ENCODE measurements at places on chromosomes 7 and 10.
A peak's percentile ranks its signal among the peaks of the same experiment; 100 is the strongest.

DNA sequence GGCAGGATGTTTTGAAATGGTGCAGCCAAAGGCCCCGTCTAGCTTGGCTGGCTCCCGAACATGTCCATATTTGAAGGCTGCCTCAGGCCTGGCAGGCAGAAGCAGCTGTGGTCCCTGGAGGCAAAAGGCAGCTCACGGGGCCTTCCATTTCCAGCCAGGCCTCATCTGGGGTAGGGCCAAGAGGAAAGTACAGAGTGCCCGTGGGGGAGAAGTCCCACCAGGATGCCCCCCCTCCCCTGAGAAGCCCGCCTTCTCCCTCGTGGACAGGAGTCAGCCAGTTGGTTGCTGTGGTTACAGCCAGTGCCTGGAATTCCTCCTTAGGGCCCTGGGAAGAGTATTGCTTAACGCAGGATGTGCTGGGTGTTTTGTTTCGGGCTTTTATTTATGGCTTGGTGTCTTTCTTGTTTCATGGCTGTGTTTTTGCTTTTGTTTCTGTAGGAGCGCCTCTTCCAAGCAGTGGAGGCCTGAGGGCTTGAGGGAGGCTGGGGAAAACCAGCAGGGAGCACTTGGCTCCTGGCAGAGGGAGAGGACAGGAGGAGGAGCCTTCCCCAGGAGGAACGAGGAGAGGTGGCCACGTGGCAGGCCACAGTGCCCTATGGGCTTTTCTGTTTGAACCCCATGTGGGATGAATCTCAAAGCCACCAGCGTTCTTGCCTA, 45.4 kb downstream of the CHST3 start:
- DNase-seq, result peak; percentile 64

GRCh38 chr7:128879461-128879938, 16.8 kb downstream of the ATP6V1F start:
- no peak for DNase-seq

DNA sequence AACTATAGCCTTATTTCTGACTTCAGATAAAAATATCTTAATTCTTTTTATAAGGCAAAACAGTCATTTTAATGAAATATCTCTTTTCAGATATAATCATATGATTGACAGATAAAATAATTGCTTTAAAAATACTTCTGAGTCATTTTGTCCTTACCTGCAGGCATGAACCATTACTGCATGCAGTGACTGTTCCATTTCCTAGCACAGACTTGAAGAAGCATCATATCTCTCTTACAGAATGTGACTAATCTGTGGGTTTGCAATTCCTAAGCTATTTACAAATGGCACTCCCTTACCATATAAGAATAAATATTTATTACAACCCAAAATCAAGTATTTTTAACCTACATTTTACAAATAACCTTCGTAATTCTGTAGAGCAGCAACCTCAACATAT, 120.7 kb downstream of the SRPK2 start:
- no peak for DNase-seq

DNA sequence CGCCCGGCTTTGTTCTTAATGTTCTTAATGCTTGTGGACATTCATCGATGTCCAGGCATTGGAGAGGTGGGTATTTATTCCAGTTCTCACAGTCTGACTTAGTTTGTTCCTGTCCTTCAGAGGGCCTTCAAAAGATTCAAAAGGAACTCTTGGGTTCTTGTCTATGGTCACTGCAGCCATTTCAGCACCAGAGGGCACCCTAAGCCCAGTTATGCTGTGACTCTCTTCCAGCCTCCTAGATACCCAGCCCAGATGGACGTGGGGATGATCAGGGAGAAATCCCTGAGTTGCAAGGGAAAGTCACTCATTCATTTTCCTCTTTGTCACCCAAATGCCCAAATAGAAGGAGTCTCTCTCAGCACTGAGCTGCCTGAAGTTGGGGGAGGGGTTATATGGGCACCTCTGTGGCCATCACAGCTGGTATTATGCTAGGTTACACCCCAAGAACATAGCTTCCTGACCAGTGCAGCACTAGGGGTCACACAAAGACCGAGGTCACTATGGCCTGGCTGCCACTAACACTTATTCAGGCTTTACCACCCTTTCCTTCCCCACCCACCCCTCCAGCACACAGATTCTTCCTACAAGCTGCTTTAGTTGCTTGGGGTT, 26.5 kb upstream of the CCDC126 start:
- peak; percentile 74 for DNase-seq

- no peak for DNase-seq
Measured at GRCh38 chr10:103510046-103510685, 16.7 kb downstream of the NEURL1 start.

GRCh38 chr7:30062587-30062986, 34.4 kb downstream of the PLEKHA8 start:
- DNase-seq, result peak; percentile 11

DNA sequence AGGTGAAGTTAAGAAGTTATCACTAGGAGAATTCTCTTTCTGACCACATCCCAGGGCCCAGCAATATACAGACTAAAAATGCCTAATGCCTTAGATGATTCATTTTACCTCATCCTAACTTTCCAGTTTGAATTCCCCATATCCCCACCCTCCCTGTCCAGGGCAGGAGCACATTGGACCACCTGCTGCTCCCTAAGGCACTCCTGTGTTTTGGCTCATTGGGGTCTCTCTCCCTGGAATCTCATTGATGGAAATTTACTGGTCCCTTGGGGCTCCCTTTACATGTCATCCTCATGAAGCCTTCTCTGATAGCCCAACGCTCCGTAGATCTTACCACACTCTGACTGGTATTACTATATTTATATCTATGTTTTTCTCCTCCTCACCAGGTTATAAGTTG, 2.7 kb downstream of the IL2RA start:
- DNase-seq, result no peak

DNA sequence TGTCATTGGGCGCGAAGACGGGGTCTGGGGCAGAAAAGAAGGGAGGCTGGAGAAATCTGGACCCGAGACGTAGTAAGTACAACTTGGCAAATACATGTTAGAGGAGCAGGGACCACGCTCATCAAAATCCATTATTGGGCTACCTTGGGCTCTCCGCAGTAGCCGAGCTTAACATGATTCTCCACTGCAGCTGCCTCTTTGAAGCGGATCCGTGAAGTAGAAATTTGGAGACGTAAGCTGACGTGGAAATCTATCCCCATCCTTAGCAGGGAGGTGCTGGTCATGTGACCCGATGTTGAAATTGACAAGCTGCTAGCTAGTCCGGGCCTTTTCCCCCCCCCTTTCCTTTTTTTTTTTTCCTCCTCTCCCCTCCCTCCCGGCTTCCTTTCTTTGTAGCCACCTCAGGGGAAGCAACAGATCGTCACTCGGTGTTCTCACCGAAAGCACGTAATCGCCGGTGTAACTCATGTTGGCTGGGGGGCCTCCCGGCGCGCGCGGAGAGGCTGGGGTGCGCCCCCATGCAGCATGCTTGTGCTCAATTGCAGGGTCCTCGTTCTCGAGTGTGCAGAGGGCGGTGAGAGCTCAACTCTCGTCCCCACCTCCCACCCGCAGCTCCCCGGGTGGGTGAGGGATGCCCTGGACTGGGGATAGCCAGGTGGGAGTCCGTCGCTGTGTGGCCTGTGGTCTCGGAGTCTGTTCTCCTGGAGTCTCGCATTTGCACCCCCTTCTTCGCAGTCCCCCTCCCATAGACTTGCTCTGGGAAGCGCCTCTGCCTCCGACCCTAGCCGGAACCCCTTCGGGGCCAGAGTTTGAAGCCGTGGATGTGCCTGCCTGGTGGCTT, at the start of gene HOXA11:
Gene HOXA11 (minus strand): TSS at position 220 of the 841 bp plus-strand sequence. CDS start 88 bp downstream, at position 132.
- DNase-seq, result peak; percentile 57
